GM20000 (cell line): ENCODE measurements at places on chromosomes 5 and 9.

GRCh38 chr5:106167766-106168165 lies 1503.0 kb downstream of the EFNA5 start:
- DNase-seq, result no peak

GRCh38 chr9:137772281-137772873 lies 105.2 kb upstream of the CACNA1B start:
- DNase-seq, result peak; percentile 49

DNA sequence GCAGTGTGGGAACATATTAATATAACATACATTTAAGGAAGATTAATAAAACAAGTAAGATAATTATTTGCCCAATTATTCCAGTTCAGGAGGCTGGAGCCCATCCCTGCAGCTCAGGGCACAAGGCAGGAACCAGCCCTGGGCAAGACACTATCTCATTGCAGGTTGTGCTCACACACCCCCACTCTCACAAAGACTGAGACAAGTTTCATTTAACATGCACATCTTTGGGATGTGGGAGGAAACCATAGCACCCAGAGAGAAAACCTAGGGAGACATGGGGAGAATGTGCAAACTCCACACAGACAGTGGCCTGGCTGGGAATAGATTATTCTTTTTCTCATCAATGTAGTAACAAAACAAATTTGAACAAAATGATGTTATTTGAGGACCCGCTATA lies 279.1 kb downstream of the MCTP1 start:
- DNase-seq, result no peak

DNA sequence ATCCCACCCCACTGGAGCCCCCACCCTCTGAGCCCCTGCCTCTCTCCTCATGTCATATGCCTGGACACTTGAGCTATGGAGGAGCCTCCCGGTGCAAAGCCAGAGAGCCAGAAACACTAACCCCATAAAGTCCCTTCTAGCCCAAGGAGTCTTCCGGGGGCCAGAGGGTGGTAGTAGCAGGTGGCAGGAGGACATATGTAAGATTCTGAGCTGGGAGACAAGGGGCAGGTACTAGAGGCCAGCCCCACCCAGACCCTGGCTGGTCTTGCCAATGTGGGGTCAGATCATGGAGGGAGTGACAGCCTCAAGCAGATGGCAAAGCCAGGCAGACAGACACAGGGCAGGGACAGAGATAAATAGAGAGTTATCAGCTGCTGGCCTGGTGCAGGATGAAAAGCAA lies 63.4 kb downstream of the PSD2 start:
- no peak for DNase-seq

DNA sequence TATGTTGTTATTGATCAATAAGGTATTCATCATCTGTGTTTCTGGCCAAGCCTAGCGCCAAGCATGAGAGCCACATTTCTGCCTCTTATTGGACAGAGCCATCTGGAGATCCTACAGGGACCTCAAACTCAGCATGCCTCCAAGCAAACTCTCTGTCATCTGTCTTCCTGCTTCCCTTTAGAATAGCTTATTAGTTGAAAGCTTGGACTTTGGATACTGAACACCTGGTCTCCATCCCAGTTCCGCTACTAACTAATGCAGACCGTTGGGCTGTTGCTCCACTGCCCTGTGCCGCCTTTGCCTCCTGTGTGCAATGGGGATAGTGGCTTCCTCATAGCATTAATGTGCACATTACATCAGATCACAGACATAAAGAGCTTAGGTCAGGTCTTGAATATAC lies 65.5 kb downstream of the MAP1B start:
- DNase-seq, result no peak

GRCh38 chr9:83062651-83063527 lies at the start of gene RASEF:
RASEF (minus strand) TSS chr9:83063142; CDS start chr9:83062867, 275 bp downstream.
- no peak for DNase-seq

- DNase-seq, result no peak
These were observed 21.7 kb downstream of the LHX6 start for GRCh38 chr9:122207096-122207495.

- no peak for DNase-seq
These were observed 655.3 kb downstream of the LRRC70 start for GRCh38 chr5:63233911-63234310.

- DNase-seq, result no peak
These were observed 33.8 kb downstream of the DMRT1 start for GRCh38 chr9:875119-875962.

- DNase-seq, result no peak
These were observed 11.7 kb downstream of the MPDZ start for GRCh38 chr9:13267743-13268142.

GRCh38 chr9:22214021-22214420 lies 204.9 kb upstream of the CDKN2B start:
- no peak for DNase-seq

DNA sequence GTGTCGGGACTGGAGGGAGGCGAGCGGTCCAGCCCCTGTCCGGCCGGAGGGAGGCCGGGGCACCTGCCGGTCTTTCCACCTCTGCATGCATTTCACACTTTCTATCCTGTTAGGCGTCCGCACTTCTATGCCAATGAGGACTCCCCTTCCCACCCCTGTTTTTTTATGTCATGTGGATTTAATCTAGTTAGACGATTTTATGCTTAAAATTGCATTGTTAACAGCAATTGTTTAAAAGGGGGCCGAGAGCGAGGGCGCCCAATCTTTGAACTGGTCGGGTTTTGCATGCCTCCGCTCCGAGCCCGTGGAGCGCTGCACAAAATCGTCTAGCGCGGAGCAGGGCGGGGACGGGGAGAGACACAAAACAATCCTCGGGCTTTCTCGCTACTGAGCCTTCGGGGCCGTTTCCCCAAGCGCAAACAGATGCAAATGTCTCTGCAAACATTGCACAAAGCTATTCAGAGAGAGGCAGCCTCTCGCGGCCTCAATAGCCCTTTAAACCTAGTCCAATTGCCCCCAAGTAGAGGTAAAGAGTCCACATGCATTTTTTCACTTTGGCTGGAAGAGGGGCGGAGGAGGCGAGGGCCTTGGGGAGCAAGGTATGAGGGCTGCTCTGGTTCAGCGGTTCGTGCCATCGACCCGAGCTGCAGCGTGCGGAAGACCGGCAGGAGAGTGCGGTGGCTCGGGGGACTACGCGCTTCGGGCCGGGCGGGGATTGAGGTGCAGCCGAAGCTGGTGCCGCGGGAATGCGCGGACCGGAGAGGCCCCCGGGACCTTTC lies 37.5 kb upstream of the TIFAB start:
- no peak for DNase-seq

GRCh38 chr5:151083081-151083676 lies 2.3 kb upstream of the TNIP1 start:
- no peak for DNase-seq

GRCh38 chr5:135376961-135377624 lies 21.9 kb downstream of the MACROH2A1 start:
- peak; percentile 45 for DNase-seq

DNA sequence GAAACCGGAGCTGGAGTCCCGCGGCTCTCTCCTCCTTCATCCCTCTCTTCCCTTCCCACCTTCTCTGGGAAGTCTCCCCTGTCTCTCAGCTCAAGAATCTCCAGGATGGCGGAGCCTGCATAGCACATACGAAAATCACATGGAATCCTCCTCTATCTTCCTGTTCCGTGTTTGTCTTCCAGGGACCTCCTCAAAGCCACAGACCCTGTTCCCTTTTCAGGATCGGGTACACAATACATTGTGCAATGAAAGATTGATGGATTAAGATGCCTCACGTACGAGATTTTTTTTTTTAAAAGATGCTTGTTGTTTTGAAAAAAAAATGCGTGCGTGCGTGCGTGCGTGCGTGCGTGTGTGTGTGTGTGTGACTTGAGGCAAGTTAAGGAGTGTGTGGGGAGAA lies 46.6 kb upstream of the OLFM1 start:
- DNase-seq, result no peak

DNA sequence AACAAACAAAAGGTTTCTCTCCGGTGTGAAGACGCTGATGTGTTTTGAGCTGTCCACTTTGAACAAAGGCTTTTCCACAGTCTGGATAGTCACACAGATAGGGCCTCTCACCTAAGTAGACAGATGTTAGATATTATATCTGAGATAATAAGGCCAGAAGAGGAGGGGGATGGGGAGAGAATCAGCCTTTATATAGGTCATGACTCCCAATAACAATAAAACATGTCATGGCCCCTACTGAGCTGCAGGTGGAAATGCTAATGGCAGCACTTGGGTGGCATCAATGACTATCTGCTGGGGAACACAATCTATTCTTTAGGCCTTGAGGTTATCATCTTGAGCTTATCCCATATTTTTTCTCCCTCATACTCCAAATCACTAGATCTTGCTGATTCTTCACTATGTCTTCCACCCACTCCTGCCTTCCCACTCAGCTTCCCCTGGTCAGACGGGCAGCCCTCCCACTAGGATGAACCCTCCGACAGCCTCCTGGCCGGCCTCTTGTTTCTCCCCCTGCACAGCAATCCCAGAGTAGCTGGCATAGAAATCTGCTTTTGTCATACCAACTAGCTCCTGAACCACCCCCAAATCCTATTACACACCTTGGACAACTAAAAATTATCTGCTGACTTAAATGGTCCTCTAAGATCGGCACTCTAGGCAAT lies 11.5 kb upstream of the SLC35D2 start:
- DNase-seq, result no peak

GRCh38 chr9:16213781-16214515 lies 656.5 kb downstream of the BNC2 start:
- no peak for DNase-seq

- peak; percentile 48 for DNase-seq
These were observed 142.9 kb downstream of the SLCO4C1 start for GRCh38 chr5:102153003-102153759.

GRCh38 chr5:62139741-62140140 lies 166.3 kb upstream of the KIF2A start:
- DNase-seq, result no peak

GRCh38 chr9:36798350-36799065 lies 225.8 kb downstream of the MELK start:
- no peak for DNase-seq

GRCh38 chr9:37301042-37301853 lies 121.2 kb upstream of the GRHPR start:
- DNase-seq, result no peak

GRCh38 chr9:130994135-130995085 lies 14.6 kb upstream of the LAMC3 start:
- no peak for DNase-seq

- DNase-seq, result no peak
These were observed 14.9 kb upstream of the MEGF10 start for GRCh38 chr5:127275641-127276193.

DNA sequence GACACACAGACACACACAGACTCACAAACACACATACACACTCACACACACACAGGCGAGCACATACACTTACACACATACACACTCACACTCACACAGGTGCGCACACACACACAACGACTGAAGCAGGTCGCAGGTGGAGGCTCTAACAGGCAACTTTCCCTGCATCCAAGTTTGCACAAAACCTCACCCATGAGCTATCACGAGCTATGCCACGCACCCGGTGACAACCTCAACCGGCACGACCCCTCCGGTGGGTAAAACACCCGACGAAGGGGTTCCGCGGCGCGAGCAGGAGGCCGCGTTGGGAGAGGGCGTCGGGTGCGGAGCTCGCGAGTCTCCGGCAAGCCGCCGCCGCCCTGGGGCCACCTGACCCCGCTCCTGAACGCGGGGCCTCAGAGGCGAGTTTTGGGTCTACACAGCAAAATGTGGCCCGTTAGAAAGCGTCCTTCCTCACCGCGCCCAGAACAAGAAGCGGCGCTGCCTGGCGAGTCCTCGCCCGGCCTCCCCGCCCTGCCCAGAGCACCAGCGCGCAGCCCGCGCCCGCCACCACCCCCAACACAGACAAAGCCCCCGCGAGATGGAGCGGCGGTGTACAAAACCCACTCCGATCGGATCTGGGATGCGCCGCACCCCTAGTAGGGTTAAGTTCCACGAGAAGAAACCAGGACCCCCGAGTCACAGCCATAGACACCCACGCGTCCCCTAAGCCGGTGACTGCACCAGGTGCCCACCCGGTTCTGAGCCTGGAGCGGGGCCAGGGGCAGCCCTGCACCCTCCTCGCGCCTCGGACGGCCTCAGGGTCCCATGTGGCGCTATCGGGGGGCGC lies 665 bp downstream of the SLC6A3 start:
- DNase-seq, result no peak

GRCh38 chr9:72415163-72415562 lies 50.2 kb upstream of the ZFAND5 start:
- peak; percentile 7 for DNase-seq

GRCh38 chr9:136014147-136014923 lies 53.2 kb upstream of the UBAC1 start:
- no peak for DNase-seq

- peak; percentile 37 for DNase-seq
These were observed 129.8 kb downstream of the SLC12A2 start for GRCh38 chr5:128213340-128213739.

DNA sequence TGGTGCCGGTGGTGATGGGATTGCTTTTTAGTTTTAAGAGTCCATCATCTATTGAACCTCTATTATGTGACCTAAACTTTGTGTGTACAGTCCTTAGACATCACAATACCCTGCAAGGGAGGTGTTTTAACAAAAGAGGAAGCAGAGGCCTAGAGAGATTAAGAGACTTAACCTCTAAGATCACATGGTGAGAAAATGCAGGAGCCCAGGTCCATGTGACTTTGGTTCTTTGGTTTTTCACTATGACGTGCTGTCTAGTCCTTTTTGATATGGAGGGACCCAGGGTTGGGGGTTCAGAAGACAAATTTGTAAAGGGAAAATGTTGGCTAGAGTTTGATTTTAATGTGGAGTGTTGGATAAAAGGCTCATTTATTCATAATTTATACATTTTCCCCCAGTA lies 34.1 kb upstream of the TRMT10B start:
- no peak for DNase-seq

DNA sequence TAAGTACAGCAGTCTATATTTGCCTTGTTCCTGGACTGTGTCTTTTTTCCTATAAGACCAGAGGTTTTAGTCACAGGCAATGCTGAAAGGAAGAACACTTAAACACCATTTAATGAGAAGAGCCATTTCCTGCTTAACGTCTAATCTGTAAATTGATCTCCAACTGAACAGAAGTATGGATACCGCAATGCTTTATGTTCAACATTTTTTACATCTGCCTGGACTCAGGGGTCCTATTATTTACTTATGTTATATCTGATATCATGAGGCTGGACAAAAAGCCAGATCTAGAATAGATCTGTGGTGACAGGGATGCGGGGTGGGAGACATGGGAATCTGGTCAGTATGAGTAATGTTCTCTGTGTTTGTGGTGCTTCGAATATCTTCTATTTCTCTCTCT lies 334.6 kb upstream of the MPDZ start:
- no peak for DNase-seq

DNA sequence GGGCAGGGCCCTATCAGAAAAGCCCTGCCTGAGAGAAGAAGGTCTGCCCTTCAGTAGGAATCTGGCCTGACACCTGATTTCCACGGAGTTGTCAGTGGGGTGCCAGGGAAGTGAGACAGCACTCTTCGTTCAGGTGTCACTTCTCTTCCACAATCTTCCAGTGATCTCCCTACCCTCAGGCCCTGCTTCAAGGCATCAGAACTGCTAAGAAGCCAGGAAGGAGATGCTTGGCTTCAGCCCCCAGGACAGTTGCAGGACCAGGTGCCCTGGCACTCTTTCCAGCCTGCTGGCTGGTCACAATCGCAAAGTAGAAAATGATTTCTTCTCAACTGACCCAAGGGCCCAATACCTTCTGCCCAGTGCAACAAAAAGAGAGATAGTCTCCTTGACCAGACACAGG lies 50.3 kb downstream of the SPOCK1 start:
- no peak for DNase-seq
